ENCODE measurements at places on chromosomes 2 and 18. TPM values are rescaled to one million over a fixed set of nuclear protein-coding genes. Genes with fewer than 3 reads are reported as not detected.

The ANKRD36C gene
- total RNA-seq: 68.9 TPM

The SMCHD1 gene
- total RNA-seq: 97.9 TPM

The NT5DC4 gene
- not detected for total RNA-seq

The KRTCAP3 gene
- 0.49 TPM for total RNA-seq

The EFR3B gene
- total RNA-seq: 0.49 TPM

The ANKRD30BL gene
- not detected for total RNA-seq

The NPAS2 gene
- total RNA-seq: 1.1 TPM

The UGT1A10 gene
- not detected for total RNA-seq

The CCDC85A gene
- 20.9 TPM for total RNA-seq

The UGT1A5 gene
- total RNA-seq: not detected

The C2orf81 gene
- 0.13 TPM for total RNA-seq

The ATP6V1B1 gene
- 0.76 TPM for total RNA-seq

The CCDC148 gene
- 0.65 TPM for total RNA-seq

The NOP58 gene
- total RNA-seq: 60.8 TPM

The KCNE4 gene
- 0.65 TPM for total RNA-seq

The TEKT4 gene
- total RNA-seq: not detected

The PPM1B gene
- 13.8 TPM for total RNA-seq

The RESP18 gene
- not detected for total RNA-seq

The ADD2 gene
- 4.7 TPM for total RNA-seq

The TEX44 gene
- not detected for total RNA-seq

The GAREM1 gene
- total RNA-seq: 0.63 TPM

The IL1R2 gene
- total RNA-seq: not detected

The CAPN13 gene
- not detected for total RNA-seq

The CRYBA2 gene
- not detected for total RNA-seq

The COL3A1 gene
- 22.5 TPM for total RNA-seq

The FIGN gene
- total RNA-seq: 0.31 TPM

The ZNF385B gene
- not detected for total RNA-seq

The SIX2 gene
- total RNA-seq: not detected

The TUBA3E gene
- total RNA-seq: not detected

The FEV gene
- total RNA-seq: not detected

The WNT10A gene
- not detected for total RNA-seq

The KATNAL2 gene
- 0.76 TPM for total RNA-seq

The ALPI gene
- total RNA-seq: not detected

The MLPH gene
- 0.81 TPM for total RNA-seq

The LYG2 gene
- total RNA-seq: not detected

The RTP5 gene
- total RNA-seq: not detected

The REG3G gene
- total RNA-seq: not detected

The RIT2 gene
- total RNA-seq: not detected

The CRYGC gene
- total RNA-seq: not detected

The UPP2 gene
- not detected for total RNA-seq

The SYT4 gene
- not detected for total RNA-seq

The ERMN gene
- not detected for total RNA-seq

The CFAP53 gene
- total RNA-seq: 0.31 TPM

The EGR4 gene
- total RNA-seq: not detected

The GAD1 gene
- total RNA-seq: 0.16 TPM

The SP5 gene
- not detected for total RNA-seq

The ADGRF3 gene
- total RNA-seq: 0.06 TPM

The DAW1 gene
- not detected for total RNA-seq

The CNGA3 gene
- total RNA-seq: not detected
